ENCODE measurements at places on chromosomes 4 and X.

GRCh38 chr4:54440394-54441136 is 211.5 kb downstream of the PDGFRA start:
- H3K36me3 ChIP-seq = no peaks in the 10 kb centered on the region
- H3K4me1 ChIP-seq = no peaks in the 10 kb centered on the region
- DNase-seq = no peak
- H3K27ac ChIP-seq = no peak overlapping the region

- H3K27me3 ChIP-seq = no peaks in the 10 kb centered on the region
- H3K27ac ChIP-seq = no peak overlapping the region
- no peaks in the 10 kb centered on the region for H3K36me3 ChIP-seq
- DNase-seq = no peak
These were observed 33.9 kb upstream of the ADGRG2 start for GRCh38 chrX:19156186-19156585.

GRCh38 chr4:79574741-79575451 is 166.9 kb upstream of the GK2 start:
- peaks cover 4% of the 10 kb centered on the region for H3K4me1 ChIP-seq
- H3K36me3 ChIP-seq = no peaks in the 10 kb centered on the region
- no peak for DNase-seq

GRCh38 chrX:6131287-6131686 is 97.4 kb downstream of the NLGN4X start:
- peaks cover 7% of the 10 kb centered on the region for H3K4me1 ChIP-seq
- DNase-seq = no peak
- H3K36me3 ChIP-seq = no peaks in the 10 kb centered on the region
- H3K4me3 ChIP-seq = no peak overlapping the region
- no peaks in the 10 kb centered on the region for H3K27me3 ChIP-seq

- peaks cover 23% of the 10 kb centered on the region for H3K4me1 ChIP-seq
- peak overlapping the region; percentile 87 for H3K4me3 ChIP-seq
- H3K27ac ChIP-seq = peak overlapping the region; percentile 40
- H3K27me3 ChIP-seq = no peaks in the 10 kb centered on the region
- no peak for DNase-seq
These were observed 689 bp downstream of the METAP1 start for GRCh38 chr4:98996056-98996764.

GRCh38 chr4:53477636-53478035 is 100.2 kb downstream of the FIP1L1 start:
- no peaks in the 10 kb centered on the region for H3K27me3 ChIP-seq
- peaks cover 12% of the 10 kb centered on the region for H3K36me3 ChIP-seq
- H3K27ac ChIP-seq = no peak overlapping the region

DNA sequence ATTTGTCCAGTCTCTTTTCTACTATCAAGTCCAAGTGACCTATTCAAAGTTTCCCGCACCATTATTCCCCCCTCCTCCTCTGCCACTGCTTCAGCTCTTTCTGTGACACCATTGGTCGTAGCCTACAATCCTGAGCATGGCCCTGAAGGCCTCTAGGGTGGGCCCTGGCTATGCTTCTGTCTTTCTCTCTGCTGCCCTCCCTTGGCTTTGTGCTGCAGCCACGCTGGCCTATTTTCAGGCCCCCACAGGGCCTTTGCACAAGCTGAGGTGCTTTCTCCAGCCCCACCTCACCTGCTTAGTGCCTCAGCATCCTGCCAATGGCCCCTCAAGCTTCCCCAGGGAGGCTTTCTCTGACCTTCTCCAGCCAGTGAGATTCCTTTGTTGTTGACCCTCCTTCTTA is 156.5 kb downstream of the NHS start:
- no peak for DNase-seq
- no peak overlapping the region for H3K4me3 ChIP-seq
- peaks cover 57% of the 10 kb centered on the region for H3K4me1 ChIP-seq
- H3K27ac ChIP-seq = peak overlapping the region; percentile 40

GRCh38 chrX:1493877-1494510 is 41.3 kb upstream of the ASMTL start:
- no peak overlapping the region for H3K27ac ChIP-seq
- H3K4me1 ChIP-seq = no peaks in the 10 kb centered on the region
- H3K27me3 ChIP-seq = peaks cover 8% of the 10 kb centered on the region

- H3K36me3 ChIP-seq = peaks cover 20% of the 10 kb centered on the region
- no peak for DNase-seq
- peaks cover 17% of the 10 kb centered on the region for H3K4me1 ChIP-seq
- no peak overlapping the region for H3K27ac ChIP-seq
- H3K4me3 ChIP-seq = no peak overlapping the region
These were observed 337.4 kb downstream of the ARHGAP10 start for GRCh38 chr4:148069086-148069894.

GRCh38 chr4:110748071-110748470 is 125.2 kb upstream of the PITX2 start:
- no peaks in the 10 kb centered on the region for H3K36me3 ChIP-seq
- H3K4me1 ChIP-seq = no peaks in the 10 kb centered on the region
- no peak overlapping the region for H3K4me3 ChIP-seq

GRCh38 chr4:37889849-37890800 is 759 bp upstream of the TBC1D1 start:
- peaks cover 72% of the 10 kb centered on the region for H3K27me3 ChIP-seq
- H3K4me1 ChIP-seq = no peaks in the 10 kb centered on the region
- peak overlapping the region; percentile 85 for H3K4me3 ChIP-seq
- no peaks in the 10 kb centered on the region for H3K36me3 ChIP-seq
- DNase-seq = no peak

DNA sequence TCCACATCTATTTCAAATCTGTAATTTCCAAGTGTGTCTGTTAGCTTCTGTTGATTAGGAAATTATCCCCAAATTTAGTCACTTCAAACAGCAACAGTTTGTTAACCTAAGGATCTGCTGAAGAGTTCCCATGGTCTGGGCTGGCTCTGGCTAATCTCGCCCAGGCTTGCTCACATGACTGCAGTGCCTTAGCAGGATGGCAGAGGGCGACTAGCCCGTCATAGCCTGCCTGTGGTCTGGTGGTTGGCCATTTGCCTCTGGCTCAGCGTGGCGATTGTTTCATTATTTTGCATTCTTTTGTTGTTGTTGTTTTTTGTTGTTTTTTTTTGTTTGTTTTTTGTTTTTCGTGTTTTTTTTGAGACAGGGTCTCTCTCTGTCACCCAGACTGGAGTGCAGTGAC is 264.0 kb downstream of the TRIML1 start:
- H3K27ac ChIP-seq = no peak overlapping the region
- no peak overlapping the region for H3K4me3 ChIP-seq
- H3K27me3 ChIP-seq = no peaks in the 10 kb centered on the region
- no peak for DNase-seq

- no peak overlapping the region for H3K4me3 ChIP-seq
- H3K27me3 ChIP-seq = no peaks in the 10 kb centered on the region
- H3K27ac ChIP-seq = no peak overlapping the region
- H3K4me1 ChIP-seq = no peaks in the 10 kb centered on the region
- DNase-seq = no peak
- H3K36me3 ChIP-seq = peaks cover 14% of the 10 kb centered on the region
These were observed 16.2 kb downstream of the BOD1L1 start for GRCh38 chr4:13611283-13611842.

- H3K4me1 ChIP-seq = peaks cover 10% of the 10 kb centered on the region
- no peak overlapping the region for H3K27ac ChIP-seq
- H3K27me3 ChIP-seq = peaks cover 20% of the 10 kb centered on the region
- H3K36me3 ChIP-seq = no peaks in the 10 kb centered on the region
- no peak overlapping the region for H3K4me3 ChIP-seq
- no peak for DNase-seq
These were observed 447.5 kb upstream of the RASGEF1B start for GRCh38 chr4:81919223-81919622.

- H3K4me1 ChIP-seq = peaks cover 4% of the 10 kb centered on the region
- H3K36me3 ChIP-seq = peaks cover 4% of the 10 kb centered on the region
- H3K27me3 ChIP-seq = no peaks in the 10 kb centered on the region
- no peak for DNase-seq
- peak overlapping the region; percentile 96 for H3K27ac ChIP-seq
- H3K4me3 ChIP-seq = peak overlapping the region; percentile 90
These were observed 841 bp downstream of the ACOT9 start for GRCh38 chrX:23742174-23742696.

- no peaks in the 10 kb centered on the region for H3K36me3 ChIP-seq
- no peak overlapping the region for H3K4me3 ChIP-seq
- no peak overlapping the region for H3K27ac ChIP-seq
- DNase-seq = no peak
These were observed 15.1 kb upstream of the CBR4 start for GRCh38 chr4:169025184-169025583.

Measured in type B pancreatic cell (in vitro differentiated cells).